ENCODE measurements at places on chromosomes 3 and 15. TPM values are rescaled to one million over a fixed set of nuclear protein-coding genes. Genes with fewer than 3 reads are reported as not detected.

- no peak for DNase-seq
These were observed 33.1 kb downstream of the GABRB3 start for GRCh38 chr15:26739791-26740190.

Gene ITGA11
- total RNA-seq = not detected

Gene CFAP92
- total RNA-seq = not detected

Gene GRAMD1C
- 2.8 TPM for total RNA-seq

- no peak for DNase-seq
These were observed 18.5 kb upstream of the VPS33B start for GRCh38 chr15:91040856-91041255.

GRCh38 chr15:96774216-96774615 is 443.7 kb downstream of the NR2F2 start:
- no peak for DNase-seq

DNA sequence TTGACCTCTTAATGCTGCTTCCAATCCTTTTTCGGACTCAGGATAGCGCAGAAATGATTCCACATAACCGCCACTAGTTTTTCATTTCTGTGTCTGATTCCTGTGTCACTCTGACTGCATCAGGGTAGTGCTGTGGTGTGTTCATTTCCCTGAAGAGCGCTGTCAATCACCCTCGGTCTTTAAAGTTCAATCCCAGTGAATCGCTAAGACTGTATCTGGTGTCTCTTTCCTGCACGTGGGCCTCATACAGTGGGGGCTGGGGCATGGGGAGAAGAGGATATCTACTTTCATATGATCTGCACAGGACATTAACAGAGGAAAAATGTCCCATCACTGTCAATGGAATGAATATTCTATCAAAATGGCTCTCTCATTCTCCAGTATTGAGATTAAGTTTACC is 32.9 kb upstream of the BNIP2 start:
- DNase-seq = no peak

Gene TLR9
- total RNA-seq = not detected

Gene ANKUB1
- total RNA-seq = not detected

DNA sequence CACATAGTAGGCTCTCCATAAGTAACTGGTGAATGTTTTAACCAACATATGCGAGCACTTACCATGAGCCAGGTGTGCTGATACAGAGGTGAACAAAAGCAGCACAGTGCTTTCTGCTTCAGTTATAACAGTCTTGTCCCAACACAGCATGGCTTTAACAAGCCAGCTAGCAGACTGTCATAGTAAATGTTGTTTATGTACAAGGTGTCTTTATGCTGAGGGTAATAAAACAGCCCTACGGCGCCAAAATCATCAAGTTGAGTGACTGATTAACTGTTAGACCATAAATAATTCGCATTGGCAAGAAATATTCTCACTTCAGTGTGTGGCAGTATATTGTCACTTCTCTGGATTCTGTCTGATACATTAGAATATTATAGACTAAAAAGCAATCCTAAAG is 646.0 kb upstream of the CFAP20DC start:
- DNase-seq = no peak

Gene STRA6
- total RNA-seq = 0.29 TPM

Gene ACVR2B
- total RNA-seq = 1.8 TPM

GRCh38 chr3:97830638-97831037 is 8.8 kb downstream of the CRYBG3 start:
- no peak for DNase-seq

GRCh38 chr15:85988741-85989140 is 90.9 kb upstream of the AGBL1 start:
- no peak for DNase-seq

Gene RPL39L
- 155 TPM for total RNA-seq

Gene KAT2B
- total RNA-seq = 10.9 TPM

Gene LMAN1L
- not detected for total RNA-seq

Gene IFT57
- total RNA-seq = 46.0 TPM

Gene SERF2
- total RNA-seq = 665 TPM

Gene MORC1
- total RNA-seq = not detected

Gene BMF
- 5.2 TPM for total RNA-seq

Gene PLCB2
- 1.3 TPM for total RNA-seq

DNA sequence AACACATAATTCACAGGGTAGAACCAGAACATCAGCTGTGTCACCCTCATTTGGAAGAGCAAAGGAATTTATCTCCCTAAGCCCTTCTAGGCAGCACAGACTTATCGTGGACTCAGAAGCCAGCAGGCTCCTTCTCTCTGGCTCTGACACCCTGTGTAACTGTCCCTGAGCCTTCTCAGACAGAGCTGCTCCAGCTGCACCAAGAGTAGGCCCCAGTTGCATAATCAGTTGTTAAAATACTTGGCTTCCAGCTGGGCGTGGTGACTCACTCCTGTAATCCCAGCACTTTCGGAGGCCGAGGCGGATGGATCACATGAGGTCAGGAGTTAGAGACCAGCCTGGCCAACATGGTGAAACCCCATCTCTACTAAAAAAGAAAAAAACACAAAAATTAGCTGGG is 49.4 kb upstream of the ACVR2B start:
- DNase-seq = peak; percentile 57

Gene CNTN3
- not detected for total RNA-seq

GRCh38 chr3:197718891-197719290 is 17.8 kb downstream of the RUBCN start:
- peak; percentile 99 for DNase-seq

- no peak for DNase-seq
These were observed 440.0 kb upstream of the PROK2 start for GRCh38 chr3:72224804-72225509.

DNA sequence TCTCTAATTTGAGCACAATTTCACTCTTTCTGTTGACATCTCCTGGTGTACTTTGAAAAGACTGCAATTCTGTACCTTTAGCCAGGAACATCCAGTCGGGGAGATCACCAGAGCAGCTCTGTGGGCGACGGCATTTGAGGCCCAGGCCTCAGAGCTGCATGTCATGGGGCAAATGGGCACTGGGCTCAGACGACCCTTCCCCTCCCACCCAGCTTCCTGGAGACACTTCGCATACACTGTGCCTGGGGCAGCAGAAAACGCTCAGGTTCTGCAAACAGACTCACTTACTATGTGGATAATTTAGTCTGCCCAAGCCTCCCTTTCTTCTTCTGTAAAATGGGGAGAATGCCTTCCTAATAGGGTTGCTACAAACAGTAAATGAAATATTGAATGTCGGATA is 96.9 kb downstream of the HMG20A start:
- DNase-seq = no peak

DNA sequence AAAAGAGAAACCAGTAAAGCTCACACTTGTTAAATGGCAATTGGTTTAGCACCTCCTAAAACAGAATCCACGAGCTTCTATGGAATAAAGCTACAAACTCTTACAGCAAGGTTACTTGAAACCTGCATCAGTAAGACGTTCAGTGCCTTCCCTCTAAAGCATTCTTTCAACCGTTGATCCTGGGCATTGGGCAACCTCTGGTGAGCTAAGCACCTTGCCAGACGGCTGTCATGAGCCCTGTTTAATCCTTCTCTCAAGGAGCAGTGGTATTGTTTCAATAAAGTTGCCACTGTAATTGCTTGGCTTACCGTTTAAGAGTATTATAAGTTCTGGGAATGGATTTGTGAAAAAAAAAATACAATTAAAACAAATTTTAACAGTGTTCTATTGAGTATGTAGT is 75.0 kb downstream of the COL8A1 start:
- DNase-seq = no peak

Gene TBC1D23
- total RNA-seq = 37.9 TPM

DNA sequence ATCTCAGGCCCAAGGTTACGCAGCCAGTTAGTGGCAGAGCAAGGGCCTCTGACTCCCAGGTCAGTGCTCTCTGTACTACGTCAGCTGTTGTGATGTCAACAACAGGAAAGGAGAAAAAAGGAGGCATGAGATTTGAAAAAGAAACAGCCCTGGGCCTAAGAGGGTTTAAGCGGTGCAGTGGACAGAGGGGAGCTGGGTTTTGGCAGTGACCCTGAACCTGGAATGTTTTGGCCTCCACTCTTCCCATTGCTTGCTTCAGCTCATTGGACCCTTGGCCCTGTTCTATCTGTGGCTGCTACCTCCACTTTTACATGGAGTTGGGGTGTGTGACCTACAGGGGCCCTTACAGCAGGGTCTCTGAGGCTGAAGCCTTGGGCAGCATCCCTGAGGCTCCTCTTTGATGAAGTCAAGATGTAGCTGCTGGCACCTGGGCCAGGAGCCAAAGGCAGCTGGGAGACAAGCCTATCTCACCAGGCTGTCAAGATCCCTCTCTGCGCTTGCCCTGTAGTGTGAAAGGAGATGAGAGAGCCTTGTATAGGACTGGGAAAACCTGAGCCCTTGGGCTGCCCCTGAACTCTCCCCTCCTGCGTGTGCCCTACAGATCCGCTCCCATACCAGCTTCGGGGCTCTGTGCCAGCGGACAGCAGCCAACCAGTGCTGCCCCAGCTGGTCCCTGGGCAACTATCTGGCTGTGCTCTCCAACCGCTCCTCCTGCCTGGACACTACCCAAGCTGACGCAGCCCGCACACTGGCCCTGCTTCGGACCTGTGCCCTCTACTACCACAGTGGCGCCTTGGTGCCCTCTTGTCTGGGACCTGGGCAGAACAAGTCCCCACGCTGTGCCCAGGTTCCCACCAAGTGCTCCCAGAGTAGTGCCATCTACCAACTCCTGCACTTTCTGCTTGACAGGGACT is 8.7 kb downstream of the DISP2 start:
- no peak for DNase-seq

DNA sequence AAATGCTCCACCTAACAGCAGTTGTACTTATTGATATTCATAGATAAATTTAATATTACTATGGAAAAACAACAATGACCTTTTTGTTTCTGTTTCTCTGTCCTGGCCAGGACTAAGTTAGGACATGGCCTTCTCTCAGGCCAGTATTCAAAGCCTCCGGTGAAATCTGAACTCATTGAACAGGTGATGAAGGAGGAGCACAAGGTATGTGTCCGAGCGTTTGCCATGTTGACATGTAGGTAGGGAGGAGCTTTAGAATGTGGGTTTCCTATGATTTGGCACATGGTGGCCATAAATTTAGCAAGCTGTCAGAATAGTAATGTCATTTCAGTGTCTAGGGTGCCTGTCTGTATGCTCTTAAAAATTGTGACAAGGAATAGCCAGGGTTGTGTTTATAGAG is 77.7 kb downstream of the USP13 start:
- no peak for DNase-seq

- no peak for DNase-seq
These were observed 45.7 kb downstream of the EXOG start for GRCh38 chr3:38541806-38542205.

All from PC-3 (cell line).